AG04449 (cell line): ENCODE measurements at places on chromosomes 4 and X.

- no peak for DNase-seq
Measured at GRCh38 chrX:117120700-117121099, 657.9 kb upstream of the CT83 start.

DNA sequence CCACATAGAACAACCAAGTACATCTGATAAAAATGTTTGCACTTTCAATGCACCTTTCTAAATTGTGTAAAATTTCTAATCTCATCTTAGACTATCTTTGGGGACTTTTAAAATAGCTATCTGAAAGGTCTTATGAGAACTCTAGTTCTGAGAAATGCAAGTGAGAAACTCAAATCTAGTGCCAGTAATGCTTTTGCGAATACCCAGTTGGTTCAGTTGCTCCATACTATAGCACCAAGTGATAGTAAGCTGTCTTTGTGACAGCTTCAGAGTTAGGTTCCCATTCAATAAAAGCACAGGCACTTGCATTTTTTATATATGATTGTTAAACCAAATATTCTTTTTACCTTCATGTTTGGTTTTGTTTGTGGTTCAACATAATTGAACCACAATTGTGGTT lies 4.5 kb upstream of the ITM2A start:
- no peak for DNase-seq

- no peak for DNase-seq
Measured at GRCh38 chr4:72112514-72113156, 80.8 kb downstream of the NPFFR2 start.

GRCh38 chr4:133921280-133922195 lies 280.1 kb downstream of the PABPC4L start:
- no peak for DNase-seq

- no peak for DNase-seq
Measured at GRCh38 chr4:4461850-4462249, 74.9 kb downstream of the NSG1 start.

GRCh38 chrX:105565856-105566255 lies 256.5 kb upstream of the NRK start:
- DNase-seq = no peak

- DNase-seq = no peak
Measured at GRCh38 chrX:9114245-9114644, 80.3 kb upstream of the FAM9B start.

DNA sequence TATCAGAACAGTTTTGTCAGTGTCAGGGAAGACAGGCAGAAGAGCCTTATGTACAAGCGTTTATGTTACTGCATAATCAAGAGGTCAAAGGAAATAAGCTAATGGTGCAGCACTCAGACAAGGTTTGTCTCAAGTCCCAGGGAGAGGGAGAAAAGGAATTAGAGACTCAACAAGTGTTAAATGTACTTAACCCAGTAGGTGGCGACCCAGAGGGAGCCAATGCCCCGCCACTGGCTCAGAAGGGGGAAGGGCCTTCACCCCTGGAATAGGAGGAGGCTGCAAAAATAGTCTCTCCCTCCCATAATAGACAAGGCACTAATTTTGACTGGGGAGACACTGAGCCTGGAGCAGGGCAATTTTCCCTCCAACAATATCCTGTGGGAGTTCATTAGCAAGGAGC lies 14.1 kb upstream of the PAPSS1 start:
- DNase-seq = no peak

GRCh38 chr4:87698394-87698793 lies 48.3 kb downstream of the DMP1 start:
- DNase-seq = no peak

DNA sequence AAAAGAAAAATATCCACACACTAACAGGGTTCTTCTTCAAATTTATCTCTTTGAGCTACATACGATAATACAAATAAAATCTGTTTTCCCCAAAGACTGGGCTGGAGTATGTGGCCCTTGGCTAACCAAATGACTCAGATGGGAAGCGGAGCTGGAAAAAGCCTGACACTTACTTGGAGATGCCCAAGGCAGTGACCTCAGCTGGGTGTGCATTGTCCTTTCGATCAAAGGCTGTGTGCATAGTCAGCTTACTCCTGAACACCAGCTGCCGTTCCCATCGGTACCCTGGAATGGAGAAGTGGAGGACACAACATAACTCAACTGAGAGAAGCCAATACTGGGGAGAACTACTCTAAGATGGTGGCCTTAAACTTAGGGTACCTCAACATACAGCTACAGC lies 95.1 kb downstream of the CDS1 start:
- DNase-seq = no peak

- no peak for DNase-seq
Measured at GRCh38 chr4:75834095-75834771, 68.0 kb downstream of the PPEF2 start.

- DNase-seq = no peak
Measured at GRCh38 chr4:42150653-42151567, 1.5 kb downstream of the BEND4 start.
